ENCODE measurements at places on chromosomes 1 and 21. TPM values are rescaled to one million over a fixed set of nuclear protein-coding genes. Genes with fewer than 3 reads are reported as not detected.

Gene OR6K3
- not detected for total RNA-seq

DNA sequence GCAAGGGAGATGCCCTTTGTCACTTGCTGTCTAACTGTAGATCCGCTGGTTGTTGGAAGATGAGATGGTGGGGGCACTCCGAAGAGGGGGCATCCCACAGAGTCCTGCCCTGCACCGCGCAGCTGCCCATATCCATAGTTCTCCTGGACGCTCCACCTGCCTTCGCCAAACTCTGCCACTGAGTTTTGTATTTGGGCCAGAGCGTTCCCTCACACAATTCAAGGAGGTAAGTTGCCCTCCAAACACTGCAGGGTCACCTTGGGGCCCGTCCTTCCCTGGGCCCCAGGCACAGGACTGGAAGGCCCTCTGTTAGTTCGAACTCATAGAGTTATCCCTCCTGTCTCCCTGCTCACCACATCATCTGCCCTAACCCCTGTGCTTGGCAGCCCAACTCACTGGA, 22.1 kb downstream of the HYI start:
- DNase-seq, result peak; percentile 6

Gene FCAMR
- total RNA-seq, result not detected

DNA sequence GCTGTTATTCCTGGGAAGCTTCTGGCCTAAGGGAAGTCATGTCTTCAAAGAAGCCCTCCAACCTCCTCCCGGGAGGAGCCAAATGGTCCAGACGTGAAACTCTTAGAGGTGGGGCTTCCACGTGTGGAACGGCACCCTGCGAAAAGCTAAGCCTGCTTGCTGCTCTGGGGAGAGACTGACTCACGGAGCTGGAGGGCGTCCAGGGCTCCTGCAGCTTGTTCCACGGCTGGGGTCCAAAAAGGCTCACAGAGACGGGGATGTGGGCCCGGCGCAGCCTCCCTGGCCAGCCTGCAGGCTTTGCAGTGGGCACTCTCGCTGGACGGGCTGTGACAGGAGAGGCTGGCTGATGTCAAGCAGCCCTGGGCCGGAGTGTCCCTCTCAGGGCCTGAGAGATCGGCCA, 105.1 kb downstream of the COLGALT2 start:
- DNase-seq, result peak; percentile 89

Gene PTGS2
- total RNA-seq, result 0.81 TPM

Gene S100A7A
- total RNA-seq, result not detected

GRCh38 chr1:160767395-160768294, 28.3 kb upstream of the LY9 start:
- no peak for DNase-seq

DNA sequence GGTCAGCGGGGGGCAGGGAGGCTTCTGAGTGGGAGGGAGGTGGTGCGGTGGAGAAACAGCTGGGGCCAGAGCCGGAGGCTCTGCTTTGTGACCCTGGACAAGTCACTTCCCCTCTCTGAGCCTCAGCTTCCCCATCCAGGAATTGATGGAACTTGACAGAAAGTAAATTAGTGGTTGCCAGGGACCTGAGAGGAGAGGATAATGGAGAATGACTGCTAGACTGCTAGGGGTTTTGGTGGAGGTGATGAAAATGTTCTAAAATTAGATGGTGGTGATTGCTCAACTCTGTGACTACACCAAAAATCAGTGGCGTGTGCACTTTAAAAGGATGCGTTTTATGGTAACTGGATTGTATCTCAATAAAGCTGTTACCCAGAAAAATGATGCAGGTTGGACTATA, 100.9 kb downstream of the ARHGEF10L start:
- no peak for DNase-seq

GRCh38 chr1:159205225-159205624, 550 bp downstream of the ACKR1 start:
- DNase-seq, result no peak

DNA sequence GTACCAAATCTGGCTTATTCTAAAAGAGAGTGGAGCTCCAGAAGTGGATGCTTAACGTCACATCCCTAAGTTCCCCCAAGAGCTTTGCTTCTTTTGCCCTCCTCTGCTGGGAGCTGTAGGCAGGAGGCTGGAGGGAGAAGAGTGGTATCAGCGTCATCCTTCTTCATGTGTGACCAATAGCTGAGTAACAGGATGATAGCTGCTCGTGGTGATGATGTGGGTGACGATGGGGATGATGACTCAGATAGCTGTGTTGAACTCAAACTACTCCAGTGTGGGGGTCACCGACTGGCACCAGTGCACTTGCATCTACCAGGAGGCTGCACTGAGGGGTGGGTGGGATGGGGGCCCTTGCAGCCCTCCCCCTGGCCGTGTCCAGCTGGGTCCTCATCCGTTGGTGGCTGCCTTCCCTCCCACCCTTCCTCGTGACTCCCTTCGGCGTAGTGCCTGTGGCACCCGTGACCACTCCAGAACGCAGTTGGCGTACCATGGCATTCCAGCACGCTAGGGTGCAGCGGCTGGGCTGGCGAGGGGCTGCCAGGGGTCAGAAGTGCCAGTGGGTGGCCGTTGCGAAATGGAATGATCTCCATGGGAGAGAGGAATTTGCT, 1.1 kb downstream of the IGFN1 start:
- no peak for DNase-seq

GRCh38 chr1:246772686-246773085, 48.5 kb downstream of the SCCPDH start:
- DNase-seq, result no peak

Gene NKAIN1
- total RNA-seq, result 0.11 TPM

GRCh38 chr1:219882096-219882495, 46.3 kb downstream of the SLC30A10 start:
- no peak for DNase-seq

Gene C1orf116
- total RNA-seq, result 0.70 TPM

DNA sequence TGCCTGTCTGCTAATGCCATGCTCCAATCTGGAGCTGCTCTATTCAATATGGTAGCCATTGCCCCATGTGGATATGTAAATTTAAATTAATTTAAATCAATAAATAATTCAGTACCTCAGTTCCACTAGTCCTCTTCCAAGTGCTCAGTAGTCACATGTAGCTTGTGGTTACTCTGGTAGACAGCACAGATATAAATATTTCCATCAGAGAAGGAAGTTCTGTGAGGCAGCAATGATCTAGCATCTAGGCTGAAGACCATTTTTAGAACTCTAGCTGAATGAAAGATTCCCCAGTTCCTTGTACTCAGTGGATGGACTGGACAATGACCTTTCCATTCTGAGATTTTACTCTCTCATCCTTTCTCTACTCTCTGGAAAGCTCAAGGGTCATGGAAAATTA, 25.8 kb upstream of the CAPZB start:
- no peak for DNase-seq

DNA sequence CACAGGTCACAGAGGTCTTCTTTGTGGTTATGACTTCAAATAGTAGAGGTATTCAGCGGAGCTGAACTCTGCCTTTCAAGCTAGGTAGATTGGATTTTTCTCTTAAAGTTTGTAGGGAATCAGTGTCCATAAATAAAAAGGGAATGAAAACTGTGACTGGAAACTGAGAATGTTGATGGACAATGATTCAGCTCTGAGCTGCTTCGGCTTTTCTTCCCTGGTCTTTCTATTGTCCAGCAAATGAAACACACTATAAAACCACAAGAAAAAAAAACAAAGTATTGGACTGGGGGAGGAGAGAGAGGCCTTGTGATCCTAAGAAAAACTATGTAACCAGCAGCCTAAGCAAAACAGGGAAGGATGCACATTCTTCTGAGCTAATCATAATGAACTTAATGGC, 11.1 kb downstream of the TNNI3K start:
- DNase-seq, result no peak

All from cardiac septum (tissue), 1 donor.